ENCODE measurements at places on chromosomes 13 and 19.

DNA sequence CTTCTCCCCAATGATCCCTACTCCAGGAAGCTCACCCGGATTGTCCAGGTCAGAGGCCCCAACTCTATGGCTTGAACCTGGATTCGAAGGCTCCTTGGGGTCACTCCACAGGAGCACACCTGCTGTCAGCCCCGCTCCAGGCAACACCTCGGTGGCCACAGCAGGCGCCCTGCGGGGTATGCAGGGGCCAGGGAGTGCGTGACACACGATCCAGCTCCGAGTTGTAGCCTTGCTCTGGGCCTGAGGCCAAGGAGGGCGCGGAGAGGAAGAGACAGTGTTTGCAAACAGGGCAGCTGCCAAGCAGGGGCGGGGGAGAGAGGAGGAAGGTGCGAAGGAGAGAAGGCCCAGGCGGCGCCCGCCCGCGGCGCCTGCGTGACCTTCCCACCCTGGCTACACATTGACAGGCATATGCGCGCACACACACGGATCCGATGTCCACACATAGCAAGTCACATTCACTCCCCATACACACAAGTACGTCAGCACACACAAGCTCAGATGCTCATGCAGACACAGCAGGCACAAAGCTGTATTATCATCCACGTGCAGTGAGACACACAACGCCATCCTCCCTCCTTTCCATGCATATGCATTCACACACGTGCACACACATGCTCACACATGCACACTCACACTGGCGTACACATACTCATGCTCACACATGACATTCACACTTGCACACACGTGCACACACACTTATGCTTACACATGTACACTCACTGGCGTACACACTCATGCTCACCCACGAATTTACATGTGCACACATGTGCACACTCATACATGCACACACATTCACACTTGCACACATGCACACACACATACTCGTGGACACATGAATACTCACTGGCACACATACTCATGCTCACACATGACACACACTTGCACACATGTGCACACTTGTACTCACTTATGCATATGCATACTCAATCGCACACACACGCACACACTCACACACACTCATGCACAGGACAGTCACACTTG, 10.4 kb downstream of the SBK2 start:
- no peak for DNase-seq

DNA sequence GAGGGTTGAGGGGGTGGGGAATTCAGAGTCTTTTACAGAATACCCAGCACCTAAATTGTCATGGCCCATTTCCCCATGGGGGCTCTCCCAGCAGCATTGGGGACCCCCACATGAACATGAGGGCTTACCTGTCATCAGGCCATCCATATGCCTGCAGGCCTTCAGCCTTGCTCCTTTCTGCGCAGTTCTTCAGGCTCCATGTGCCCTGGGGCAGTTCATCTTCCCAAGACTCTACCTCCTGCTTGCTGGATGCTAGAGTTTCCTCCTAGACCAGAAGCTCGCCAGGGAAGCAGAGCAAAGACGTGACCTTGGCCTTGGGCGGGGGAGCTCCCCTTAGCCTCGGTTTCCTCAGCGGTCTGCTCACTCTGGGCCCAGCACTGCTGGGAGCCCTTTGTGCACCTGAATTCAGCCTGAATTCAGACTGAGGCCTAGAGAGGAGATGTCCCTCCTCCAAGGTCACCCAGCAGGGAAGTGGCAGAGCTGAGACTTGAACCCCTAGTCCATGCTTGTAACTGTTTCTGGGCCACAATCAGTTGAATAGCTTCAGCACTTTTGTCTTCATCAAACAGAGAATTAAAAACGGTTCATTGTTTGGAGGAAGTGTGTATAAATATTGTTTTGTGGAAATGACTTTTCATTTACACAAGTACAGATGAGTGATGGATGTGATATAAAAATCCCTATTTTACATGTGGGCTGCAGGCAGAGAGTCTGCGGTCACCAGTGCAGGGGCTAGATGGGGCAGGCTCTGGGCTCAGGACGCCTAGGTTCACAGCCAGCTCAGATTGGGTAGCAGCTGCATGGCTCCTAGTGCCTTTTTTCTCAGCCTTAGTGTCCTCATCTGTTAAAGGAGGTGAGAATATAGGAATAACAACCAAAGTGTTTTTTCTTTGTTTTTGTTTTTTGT, 9.5 kb downstream of the PPP5C start:
- no peak for DNase-seq

- DNase-seq, result peak; percentile 85
Measured at GRCh38 chr19:35959040-35959967, 23.1 kb downstream of the LRFN3 start.

DNA sequence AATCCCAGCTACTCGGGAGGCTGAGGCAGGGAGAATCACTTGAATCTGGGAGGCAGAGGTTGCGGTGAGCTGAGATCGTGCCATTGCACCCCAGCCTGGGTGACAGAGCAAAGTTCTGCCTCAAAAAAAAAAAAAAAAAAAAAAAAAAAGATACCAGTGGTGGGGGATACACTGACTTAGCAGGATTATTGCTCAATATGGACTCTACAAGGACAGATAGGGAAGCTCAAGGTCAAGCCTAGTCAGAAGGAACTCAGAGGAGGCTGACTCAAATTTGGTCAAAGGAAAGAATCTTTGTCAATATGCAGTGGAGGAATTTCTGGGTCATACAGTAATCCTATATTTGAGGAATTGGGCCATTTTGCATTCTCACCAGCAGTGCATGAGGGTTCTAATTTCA, 6.7 kb upstream of the DIAPH3 start:
- DNase-seq, result no peak

DNA sequence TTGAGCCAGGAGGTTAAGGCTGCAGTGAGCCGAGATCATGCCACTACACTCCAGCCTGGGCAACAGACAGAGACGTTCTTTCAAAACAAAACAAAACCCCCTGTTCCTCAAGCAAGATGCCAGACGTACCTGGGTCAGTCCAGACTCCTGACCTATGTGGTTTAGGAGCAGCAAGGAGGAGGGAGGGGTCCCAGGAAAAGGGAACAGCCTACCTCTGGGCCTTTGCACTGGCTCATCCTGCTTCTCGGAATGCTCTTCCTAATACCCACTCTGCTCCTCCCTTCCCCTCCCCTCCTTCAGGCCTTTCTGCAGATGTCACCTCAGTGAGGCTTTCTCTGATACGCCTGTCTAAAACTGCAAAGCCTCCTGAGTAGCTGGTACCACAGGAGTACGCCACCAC, 9.5 kb downstream of the RINL start:
- no peak for DNase-seq

DNA sequence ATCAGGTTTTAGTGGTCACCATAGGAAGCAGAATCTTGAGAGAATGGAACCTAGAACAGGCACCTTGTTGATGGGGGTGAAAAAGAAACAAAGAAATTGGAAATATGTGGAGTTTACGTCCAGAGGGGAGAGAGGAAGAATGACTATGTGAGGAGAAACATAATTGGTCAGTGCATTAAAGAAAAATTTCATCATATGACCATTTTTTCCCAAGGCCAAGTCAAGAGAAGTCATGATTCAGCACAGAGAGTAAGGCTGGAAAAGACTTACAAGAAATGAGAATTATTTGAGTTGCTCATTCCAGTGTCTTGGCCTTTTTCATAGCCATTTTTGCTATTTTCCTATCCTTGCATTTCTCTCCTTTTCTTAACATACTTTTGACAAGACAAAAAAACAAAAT, 421.7 kb downstream of the EFNB2 start:
- no peak for DNase-seq

DNA sequence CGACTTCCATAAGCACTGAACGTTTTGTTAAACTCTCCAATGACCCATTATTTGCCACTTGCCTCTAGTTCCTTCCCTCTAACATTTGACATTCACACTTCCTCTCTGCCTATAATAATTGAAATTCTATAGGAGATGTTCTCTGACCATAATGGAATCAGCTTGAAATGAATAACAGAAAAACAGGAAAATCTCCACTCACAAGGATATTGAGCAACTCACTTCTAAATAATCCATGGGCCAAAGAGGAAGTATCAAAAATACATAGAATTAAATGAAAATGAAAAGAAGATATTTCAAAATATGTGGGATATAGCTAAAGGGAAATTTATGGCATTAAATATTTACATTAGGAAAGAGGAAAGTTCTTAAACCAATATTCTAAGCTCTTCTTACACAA, 3.4 kb upstream of the FCGBP start:
- no peak for DNase-seq

- DNase-seq, result no peak
Measured at GRCh38 chr13:109840201-109840892, 54.0 kb upstream of the IRS2 start.

- DNase-seq, result peak; percentile 84
Measured at GRCh38 chr19:1082165-1082927, 12.8 kb downstream of the POLR2E start.

GRCh38 chr13:39749528-39749927, 94.1 kb downstream of the COG6 start:
- DNase-seq, result no peak

- DNase-seq, result no peak
Measured at GRCh38 chr19:31598730-31599238, 249.5 kb upstream of the TSHZ3 start.

GRCh38 chr13:32636711-32637110, 50.5 kb downstream of the PDS5B start:
- DNase-seq, result no peak

DNA sequence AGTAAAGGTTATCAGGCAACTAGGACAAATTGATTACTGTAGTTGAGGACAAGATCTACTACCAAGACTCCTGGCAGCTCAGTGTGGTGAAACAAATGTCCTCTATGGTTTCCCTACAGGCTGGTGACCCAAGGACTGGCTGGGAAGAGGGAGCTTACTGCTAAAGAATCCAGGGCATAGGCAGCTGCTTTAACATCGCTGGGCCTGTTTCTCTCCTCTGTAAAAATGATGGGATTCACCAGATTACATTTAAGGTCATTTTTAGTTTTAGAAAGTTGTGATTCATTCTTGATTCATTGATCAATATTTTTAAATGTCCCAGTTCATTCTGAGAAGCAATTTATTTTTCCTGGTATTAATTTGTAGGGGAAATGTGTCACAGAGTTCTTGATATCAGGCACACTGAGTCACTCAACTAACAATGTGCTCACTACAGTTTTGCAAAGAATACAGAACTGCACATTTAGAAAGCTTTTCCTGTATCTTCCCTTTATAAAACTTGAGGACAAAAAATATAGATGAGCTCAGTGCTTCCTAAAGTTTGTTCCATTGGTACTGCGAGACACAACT, 19.6 kb upstream of the FAM124A start:
- no peak for DNase-seq

DNA sequence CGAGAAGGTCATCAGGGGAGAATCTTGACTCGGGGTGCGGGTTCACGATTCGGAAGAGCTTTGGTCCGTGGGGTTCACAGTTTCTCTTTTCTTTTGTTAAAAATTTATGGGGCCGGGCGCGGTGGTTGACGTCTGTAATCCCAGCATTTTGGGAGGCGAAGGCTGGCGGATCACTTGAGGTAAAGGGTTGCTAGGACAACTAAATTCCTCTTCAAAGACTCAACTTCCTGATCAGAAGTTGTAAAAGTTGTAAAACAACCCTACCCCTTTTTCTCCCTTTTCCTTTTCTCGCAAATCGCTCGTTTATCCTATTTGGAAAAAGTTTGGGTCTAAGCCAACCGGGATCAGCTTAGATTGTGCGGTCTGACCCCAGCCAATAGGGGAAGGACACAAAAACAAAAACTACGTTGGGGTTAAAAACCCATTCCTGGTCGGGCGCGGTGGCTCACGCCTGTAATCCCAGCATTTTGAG, 673 bp downstream of the ZNF486 start:
- DNase-seq, result no peak

- DNase-seq, result no peak
Measured at GRCh38 chr13:28321756-28322155, 173.2 kb downstream of the FLT1 start.

DNA sequence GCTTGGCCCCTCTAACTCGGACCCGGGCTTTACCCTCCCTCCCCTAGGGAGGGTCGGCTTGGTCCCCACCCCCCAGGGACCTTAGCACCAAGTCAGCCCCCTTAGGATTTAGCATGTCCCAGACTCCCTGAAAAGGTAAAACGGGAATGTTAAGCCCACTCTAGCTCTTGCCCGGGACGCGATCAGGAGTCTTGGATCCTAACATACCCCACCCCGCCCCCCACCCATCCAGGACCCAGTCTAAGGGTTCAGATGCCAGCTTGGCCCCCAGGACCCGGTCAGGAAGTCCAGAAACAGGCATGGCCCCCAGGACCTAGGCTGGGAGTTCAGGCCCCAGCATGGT, 437 bp downstream of the EPOR start:
- no peak for DNase-seq

- no peak for DNase-seq
Measured at GRCh38 chr13:23985060-23985459, 87.8 kb upstream of the C1QTNF9B start.

GRCh38 chr19:15381429-15381828, 1.8 kb upstream of the AKAP8 start:
- DNase-seq, result no peak

DNA sequence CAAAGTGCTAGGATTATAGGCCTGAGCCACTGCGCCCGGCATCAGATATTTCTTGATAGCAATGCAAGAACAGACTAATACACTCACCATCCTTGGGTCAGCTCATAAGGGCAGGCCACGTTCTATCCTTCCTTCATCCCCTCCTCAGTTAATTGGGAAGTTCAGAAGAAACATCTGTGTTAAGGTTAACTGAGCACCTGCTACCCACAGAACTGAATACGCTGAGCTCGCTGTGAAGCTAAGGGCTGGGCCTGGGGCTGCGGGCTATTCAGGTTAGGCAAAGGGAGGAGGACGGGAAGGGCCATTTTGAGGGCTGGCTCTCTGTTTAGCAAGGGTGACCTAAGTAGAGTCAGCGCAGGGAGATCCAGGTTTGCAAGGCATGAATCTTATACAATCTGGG, 43.0 kb upstream of the UQCRFS1 start:
- DNase-seq, result no peak

- DNase-seq, result no peak
Measured at GRCh38 chr19:38801359-38802095, 11.2 kb downstream of the LGALS4 start.

GRCh38 chr13:85148009-85148408, 651.2 kb downstream of the SLITRK6 start:
- DNase-seq, result no peak

DNA sequence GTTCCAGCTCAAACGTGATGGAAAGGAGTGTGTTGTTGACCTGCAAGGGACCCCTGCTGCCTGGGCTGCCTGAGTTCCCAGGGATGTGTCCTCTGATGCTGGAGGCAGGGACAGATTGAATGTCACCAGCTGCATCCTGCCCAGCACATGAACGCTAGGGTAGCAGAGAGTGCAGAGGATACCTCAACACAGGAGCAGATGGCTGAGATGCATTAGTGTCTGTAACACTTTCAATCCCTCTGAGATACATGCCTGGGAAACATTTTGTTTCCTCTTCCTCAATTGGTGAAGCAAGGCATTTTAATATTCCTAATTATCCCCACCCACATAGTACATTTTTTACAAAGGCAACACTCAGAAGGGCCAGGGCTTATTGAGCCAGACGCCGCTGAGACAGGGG, 106.4 kb upstream of the UBL3 start:
- no peak for DNase-seq

DNA sequence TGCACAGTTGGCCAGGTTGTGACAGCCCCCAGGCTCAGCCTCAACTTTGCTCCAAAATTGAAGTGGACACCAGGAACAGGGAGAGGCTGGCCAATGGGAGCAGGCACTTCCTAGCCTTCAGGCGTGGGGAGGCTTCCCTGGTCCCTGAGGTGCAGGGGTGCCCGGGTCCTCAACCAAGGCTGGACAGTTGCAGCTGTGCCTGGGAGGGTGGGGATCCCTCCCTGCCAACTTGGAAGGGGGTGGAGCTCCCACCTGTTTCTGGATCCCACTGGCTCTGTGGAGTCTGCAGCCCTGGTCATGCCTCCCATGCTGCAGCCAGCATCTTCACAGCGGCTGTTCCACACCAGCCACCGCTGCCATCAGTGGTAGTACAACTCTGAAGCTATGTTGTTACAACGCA, 502.8 kb upstream of the SLITRK5 start:
- no peak for DNase-seq

Measured in CD4-positive, alpha-beta T cell treated with Interleukin-4 for 4 hours (primary cell).